Mesenteric fat pad (tissue), 1 donor: ENCODE measurements at places on chromosomes 2 and 18. TPM values are rescaled to one million over a fixed set of nuclear protein-coding genes. Genes with fewer than 3 reads are reported as not detected.

DNA sequence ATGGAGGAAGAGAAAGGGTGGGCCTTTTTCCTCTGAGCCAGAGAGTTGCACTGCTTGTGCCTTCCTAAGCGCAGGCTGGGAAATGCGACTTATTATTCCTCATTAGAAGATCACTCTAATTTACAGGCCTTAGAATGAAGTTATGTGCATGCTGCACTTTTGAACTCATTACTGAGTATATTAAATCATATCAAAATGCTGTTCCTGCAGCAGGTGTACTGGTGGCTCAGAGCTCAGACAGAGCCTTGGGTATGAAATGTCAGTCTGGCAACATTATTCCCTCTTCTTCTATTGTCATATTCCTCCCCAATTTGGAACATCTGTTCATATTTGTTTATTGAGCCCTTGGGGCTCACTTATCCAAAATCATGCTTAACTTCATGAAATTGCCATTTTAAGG is 85.5 kb downstream of the ADCYAP1 start:
- no peak for DNase-seq

- DNase-seq, result no peak
Measured at GRCh38 chr2:38224821-38225437, 149.0 kb upstream of the CYP1B1 start.

Gene CRYGC
- total RNA-seq, result not detected

DNA sequence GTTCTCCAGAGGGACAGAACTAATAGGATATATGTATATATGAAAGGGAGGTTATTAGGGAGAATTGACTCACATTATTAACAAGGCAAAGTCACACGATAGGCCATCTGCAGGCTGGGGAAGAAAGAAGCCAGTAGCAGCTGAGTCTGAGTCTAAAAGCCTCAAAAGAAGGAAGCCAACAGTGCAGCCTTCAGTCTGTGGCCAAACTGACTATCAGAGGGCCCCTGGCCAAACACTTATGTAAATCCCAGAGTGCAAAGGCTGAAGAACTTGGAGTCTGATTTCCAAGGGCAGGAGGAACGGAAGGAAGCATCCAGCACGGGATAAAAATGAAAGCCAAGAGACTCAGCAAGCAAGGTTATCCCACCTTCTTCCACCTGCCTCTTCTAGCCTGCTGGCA is 108.0 kb upstream of the LDLRAD4 start:
- no peak for DNase-seq

Gene CKAP2L
- not detected for total RNA-seq

DNA sequence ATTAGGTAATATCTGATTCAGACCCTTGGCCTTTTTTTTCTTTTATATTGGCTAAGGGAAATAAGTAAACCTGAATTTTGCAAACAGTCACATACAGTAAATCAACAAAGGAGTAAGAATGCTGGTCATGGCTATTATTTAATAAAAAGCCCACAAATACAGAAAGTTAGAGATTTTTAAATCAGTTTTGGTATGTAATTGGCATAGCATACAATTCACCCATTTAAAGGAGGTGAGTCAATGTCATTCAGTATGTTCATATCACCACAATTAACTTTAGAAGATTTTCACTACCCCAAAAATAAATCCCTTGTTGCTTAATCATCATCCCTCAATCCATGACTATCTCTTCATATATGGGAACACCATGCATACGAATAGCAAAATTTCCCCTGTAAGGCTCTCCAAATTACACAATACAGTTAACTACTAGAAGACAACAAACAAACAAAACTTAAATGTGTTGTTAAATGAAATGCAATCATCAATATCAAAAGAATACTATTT is 45.9 kb upstream of the NYAP2 start:
- DNase-seq, result no peak

Gene SH3YL1
- total RNA-seq, result 16.7 TPM

- DNase-seq, result no peak
Measured at GRCh38 chr2:136000502-136000901, 15.1 kb upstream of the DARS1 start.

Gene KCNJ13
- total RNA-seq, result not detected

Gene TRIP12
- 259 TPM for total RNA-seq

- DNase-seq, result no peak
Measured at GRCh38 chr2:153163055-153163454, 315.5 kb downstream of the RPRM start.

GRCh38 chr18:11600321-11600720 is 9.1 kb upstream of the SLC35G4 start:
- DNase-seq, result no peak

Gene PRKAG3
- total RNA-seq, result not detected

GRCh38 chr2:195782156-195782555 is 125.1 kb downstream of the SLC39A10 start:
- DNase-seq, result no peak

DNA sequence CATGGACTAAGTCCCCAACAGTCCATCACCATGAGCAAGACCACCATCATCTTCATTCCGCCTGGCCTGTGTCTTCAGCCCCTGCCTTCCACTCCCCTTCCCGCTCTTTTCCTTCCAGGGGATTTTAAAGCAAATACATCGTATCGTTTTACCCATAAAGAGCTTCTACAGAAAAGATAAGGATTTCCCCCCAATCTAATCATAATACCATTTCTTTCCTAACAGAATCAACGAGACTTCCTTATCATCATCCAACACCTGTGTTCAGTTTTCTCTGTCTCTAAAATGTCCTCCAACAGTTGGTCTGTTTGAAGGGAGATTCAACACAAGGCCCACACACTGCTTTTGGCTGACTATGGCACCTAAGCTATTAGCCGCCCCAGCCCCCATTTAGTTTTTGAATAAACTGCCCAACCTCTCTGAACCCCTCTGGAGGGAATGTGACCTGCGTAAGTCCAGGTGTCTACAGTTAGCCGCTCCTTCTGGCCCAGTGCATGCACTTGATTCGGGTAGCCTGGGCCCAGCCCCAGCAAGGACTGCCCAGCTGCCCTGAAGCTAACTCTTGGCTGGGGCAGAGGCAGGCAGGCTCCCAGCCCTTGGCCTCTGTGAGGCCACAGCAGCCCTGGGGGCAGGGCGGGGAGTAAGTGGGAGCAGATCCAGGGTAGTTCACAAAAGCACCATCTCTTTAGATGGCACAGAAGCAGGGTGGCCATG is 25.3 kb upstream of the SEMA4C start:
- DNase-seq, result no peak

Gene PRKRA
- 42.6 TPM for total RNA-seq

- DNase-seq, result no peak
Measured at GRCh38 chr2:19554520-19554919, 196.1 kb upstream of the OSR1 start.

- no peak for DNase-seq
Measured at GRCh38 chr2:104896446-104896845, 42.5 kb downstream of the POU3F3 start.

DNA sequence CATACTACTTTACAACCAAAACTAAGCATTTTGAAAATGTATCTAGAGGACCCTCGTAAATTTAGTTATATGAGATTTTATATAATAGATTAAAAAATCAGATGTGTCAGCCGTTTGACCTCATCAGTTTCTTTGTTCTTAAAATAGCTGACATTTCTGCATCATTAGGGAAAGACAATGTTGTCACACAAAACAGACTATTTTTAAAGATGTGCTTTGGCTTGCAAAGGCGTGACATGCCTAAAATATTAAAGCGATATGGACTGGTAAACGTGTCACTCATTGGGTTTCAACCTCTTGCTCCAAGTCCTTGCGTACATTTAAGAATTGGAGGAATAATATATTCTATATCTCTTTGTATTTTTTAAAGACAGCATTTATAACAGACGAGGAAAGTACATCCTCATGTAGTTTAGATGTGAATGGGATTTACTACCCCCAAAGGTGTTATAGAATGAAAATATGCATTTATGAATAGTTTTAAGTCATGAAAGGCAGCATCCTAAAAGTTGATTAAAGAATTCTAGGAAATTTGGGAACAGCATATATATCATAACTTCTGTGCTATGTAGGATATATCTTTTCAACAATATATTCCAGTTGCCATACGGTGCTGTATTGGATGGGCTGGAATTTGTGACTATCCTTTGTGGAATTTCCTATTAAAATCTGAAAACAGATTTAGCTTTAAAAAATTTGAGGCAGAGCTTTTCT is 3.8 kb downstream of the MYL12A start:
- no peak for DNase-seq

- DNase-seq, result no peak
Measured at GRCh38 chr2:219282375-219282774, 3.2 kb downstream of the DNAJB2 start.

DNA sequence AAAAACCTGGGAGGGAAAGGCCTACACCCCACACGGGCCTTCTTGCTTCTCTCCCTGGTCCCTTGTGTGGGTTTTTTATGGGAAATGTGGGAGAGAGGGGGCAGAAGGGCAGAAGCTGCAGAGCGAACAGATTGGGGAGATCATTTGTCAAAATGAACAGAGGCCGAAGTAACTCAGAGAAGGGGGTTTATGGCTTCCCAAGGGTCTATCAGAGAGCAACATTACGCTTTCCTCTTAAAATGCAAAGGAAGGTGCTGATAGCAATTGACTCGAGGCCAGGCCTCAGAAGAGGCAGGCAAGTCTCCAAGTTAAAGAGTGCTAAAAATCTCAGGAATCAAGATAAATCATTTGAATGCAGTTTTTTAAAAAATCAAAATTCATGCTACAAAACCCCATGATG is 101.5 kb downstream of the SGPP2 start:
- DNase-seq, result no peak

- no peak for DNase-seq
Measured at GRCh38 chr2:30134582-30134981, 12.2 kb upstream of the YPEL5 start.

DNA sequence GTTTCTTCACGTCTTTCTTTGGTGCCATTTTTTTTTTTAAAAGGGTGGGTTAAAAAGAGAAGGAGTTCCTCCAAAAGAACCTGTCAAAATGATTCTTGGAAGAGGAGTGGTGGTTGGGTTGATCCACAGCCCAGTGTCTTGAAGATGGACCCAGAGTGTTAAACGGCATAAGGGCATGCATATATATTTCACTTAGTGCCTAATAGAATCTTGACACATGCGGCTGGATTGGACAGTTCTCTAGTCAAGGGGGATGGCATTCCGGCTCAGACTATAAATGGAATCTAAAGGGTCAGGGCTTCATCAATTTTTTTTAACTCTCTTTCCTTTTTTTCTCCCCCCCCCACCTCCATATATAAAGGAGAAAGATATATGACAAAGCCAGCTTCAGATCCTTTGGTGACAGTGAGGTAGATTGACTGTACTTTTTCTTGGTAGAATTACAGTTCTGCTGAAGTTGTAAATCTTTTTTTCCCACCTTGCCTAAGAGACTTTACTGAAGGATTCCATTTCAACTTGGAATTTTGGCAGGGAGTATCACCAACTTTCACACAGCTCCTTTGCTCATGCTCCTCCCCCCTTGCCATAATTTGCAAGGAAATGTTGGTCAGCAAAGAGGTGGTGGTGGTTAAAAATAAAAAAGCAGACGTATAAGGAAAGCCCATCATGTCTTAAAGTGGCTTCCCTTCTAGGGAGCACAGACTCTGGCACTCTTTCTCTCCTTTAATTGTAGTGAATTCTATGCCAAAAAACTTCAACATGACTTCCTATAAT is at the start of gene MYL1:
Gene MYL1 (minus strand): TSS at position 160 of the 774 bp plus-strand sequence. CDS start 132 bp downstream, at position 28.
- DNase-seq, result no peak

DNA sequence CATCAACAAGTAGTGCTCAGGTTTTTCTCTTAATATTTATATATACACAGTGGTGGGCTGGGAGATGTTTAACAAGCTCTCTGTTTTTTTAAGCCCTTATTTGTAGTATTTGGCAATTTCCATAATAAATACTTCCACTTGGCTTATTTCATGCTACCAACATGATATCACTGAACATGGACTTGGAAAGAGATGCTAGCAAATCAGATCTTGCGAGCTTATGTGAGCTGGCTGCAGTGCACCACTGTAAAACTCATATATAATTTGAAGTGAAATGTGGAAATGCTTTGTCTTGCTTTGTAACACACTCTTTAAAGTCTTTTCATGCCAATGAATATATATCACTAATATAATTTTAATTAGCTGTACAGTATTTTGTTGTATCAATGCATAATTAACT is 155.7 kb downstream of the ALK start:
- DNase-seq, result no peak

DNA sequence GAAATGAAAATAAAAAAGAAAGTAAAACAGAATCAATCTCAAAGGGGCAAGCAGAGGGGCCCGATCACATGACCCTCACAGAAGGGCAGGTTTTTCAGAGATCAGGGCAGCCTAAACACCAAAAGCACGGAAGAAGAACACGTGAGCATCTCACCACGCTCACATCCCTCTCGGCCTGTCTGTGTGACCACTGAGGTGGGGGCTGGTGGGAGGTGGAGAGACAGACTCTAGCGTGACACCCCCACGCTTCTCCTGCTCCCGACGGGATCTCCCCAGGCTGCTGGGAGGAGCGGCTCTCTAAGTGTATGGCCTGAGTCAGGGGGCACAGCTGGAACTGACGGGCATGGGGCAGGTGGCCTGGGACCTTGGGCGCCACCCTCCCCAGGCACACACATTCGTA is 23.5 kb upstream of the MTERF4 start:
- no peak for DNase-seq

GRCh38 chr18:44450226-44450625 is 230.5 kb upstream of the SETBP1 start:
- no peak for DNase-seq

DNA sequence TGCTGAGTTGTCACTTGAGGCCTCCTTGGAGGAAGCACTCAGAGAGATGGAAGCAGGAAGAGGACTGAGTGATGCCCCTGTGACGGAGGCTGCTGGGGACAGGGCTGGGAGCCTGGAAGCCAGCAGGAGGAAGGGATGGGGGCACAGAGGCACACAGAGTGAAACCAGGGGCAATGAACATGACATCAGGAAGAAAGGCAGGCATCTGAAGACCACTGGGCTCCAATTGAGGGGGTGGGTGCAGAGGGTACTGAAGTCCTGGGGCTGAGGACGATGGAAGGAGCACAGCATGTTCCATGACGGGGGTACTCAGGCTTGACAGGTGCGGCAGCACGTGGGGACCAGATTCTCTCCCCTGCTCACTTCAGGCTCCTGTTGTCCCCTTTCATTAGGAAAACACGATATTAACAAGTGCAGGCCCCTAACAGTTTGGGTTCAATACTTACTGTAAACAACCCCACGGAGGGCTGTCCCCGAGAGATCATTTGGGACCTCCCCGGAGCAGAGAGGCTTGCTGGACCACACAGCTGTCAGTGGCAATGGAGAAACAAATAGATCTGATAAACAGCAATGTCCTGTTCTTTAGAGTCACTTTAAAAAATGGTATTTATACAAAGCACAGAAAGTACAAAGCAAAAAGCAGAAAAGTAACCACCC is 8.7 kb downstream of the INPP5D start:
- no peak for DNase-seq

Gene CMPK2
- 8.7 TPM for total RNA-seq

GRCh38 chr2:105291981-105292380 is 37.6 kb downstream of the TGFBRAP1 start:
- DNase-seq, result no peak
